Upper lobe of right lung (tissue), 1 donor: ENCODE measurements at places on chromosomes 7 and 10.

GRCh38 chr10:3339531-3339950 lies 167.0 kb upstream of the PITRM1 start:
- DNase-seq = no peak

- no peak for DNase-seq
Observed at GRCh38 chr10:112461029-112461887, 14.2 kb downstream of the VTI1A start.

GRCh38 chr10:125827133-125827532 lies 3.8 kb downstream of the BCCIP start:
- no peak for DNase-seq

DNA sequence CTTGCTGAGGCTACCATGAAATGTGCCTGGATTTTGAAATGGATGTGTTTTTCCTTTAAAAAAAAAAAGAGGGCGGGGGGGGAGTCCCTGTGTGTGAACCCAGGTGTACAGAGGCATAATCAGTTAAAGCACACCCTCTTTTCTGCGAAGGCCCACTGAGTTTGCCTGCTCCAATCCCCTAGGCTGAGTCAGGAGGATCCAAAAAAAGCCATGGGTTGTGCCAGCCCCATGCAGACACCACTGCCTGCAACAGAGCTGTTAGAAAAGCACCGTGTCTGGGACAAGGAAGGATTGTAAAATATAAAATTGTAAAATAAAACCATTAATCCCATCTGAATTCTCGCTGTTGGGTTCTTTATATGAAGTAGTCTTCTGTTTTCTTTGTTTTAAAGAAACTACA lies 217.9 kb downstream of the ADAM12 start:
- DNase-seq = no peak

GRCh38 chr7:80224415-80224814 lies 89.8 kb downstream of the GNAI1 start:
- no peak for DNase-seq

GRCh38 chr7:124029396-124030188 lies 3.3 kb downstream of the TMEM229A start:
- no peak for DNase-seq

DNA sequence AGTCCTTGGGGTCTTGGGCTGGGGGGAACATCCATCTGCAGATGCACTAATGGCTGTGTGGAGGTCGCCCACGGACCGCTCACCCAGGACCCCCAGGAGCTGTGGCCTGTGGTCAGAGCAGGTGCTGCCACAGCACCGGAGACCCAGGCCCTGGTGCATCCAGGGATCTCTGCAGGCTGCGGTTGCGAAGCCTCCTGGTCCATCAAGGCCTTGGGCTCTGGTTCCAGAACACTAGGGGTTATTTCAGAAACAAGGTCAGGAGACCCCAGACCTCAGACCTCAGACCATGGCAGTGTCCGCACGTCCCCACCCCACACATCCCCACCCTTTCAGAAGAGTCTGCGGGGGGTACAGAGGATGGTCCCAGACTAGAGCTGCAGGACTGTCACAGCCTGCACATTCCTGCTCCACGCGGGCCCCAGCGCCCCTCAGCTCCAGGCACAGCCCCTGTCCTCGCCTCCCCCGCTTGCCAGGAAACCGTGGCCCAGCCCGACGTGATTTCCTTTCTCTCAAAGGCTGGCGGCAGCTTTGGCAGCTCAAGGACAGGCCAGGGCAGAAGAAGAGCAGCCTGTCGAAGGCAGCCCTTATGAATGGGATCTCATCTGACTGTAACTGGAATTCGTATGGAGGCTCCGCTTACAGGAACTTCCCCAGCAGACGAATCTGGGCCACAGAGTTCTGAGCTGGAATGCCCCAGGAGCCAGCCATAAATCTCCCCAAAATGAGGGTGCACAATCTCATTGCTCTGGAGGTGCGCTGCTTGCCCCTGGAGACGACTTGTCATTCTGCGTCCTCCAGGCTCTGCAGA lies 136.2 kb upstream of the RET start:
- DNase-seq = peak; percentile 53

DNA sequence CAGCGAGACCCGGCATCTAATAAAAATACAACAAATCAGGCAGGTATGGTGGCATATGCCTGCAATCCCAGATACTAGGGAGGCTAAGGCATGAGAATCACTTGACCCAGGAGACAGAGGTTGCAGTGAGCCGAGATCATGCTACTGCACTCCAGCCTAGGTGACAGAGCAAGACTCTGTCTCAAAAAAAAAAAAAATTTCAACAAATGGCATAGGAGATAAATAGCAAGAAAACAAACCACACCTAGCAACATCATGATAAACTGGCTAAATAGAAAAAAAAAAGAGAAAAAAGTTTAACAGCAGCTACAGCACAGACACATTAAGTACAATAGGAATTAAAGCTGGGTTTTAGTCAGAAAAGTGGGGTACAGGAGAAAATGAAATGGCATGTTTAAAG lies 1034.6 kb upstream of the LRRN3 start:
- DNase-seq = no peak

GRCh38 chr10:84607523-84607922 lies 279.1 kb downstream of the CCSER2 start:
- no peak for DNase-seq

DNA sequence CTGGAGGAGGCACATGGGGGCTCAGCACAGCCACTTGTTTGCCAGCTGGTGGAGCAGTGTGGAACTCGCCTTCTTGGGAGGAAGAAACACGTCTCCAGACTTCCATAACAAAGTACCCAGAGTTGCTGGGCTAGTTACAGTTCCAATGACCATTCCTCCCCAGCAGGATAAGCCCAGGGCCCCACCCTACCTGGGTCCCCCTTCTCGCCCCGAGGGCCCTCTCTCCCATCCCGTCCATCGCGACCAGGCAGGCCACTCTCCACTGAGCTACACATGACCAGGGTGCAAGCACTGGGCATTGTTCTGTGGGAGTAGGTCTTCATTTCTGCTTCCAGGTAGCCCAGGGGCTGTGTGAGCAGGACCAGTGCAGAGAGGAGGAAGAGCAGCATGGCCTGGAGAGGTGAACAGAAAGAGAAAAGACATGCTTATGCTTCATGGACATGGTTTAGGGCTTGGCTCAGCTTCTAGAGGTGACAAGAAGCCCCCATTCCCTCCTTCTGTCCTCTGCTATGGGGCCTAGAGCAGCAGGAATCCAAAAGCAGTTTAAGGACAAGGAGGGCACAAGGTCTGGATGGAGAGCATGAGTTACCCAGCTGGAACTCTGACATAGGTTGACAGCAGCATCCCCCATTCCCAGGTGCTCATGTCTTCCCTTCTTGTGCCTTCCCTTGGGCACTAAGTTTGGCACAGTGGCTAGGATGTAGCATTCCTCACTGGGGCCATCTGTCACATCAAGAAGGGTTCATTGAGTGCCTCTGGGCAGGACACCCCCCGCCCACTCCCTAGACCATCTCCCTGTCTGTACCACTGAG lies 2.4 kb downstream of the SFTPD start:
- no peak for DNase-seq

GRCh38 chr10:66983475-66983818 lies 57.6 kb downstream of the LRRTM3 start:
- no peak for DNase-seq

DNA sequence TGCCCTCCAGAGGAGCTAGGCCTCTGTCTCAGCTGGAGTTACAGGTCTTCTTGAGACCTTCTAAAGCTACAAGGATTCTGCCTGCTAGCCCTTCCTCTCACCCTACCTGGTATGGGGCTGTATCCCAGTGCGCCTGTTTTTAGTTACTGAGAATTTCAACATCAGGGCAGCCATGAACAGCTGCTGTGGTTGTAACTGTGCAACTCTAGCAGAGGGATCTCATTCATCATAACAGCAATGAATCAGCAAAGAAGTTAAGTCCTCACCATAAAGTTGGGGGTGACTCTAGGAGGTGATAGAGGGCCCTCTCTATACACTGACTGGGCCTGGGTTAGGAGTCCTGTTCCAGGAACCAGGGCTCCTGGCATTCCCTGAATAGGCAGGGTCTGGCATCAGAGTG lies 14.0 kb upstream of the CDH23 start:
- DNase-seq = no peak

DNA sequence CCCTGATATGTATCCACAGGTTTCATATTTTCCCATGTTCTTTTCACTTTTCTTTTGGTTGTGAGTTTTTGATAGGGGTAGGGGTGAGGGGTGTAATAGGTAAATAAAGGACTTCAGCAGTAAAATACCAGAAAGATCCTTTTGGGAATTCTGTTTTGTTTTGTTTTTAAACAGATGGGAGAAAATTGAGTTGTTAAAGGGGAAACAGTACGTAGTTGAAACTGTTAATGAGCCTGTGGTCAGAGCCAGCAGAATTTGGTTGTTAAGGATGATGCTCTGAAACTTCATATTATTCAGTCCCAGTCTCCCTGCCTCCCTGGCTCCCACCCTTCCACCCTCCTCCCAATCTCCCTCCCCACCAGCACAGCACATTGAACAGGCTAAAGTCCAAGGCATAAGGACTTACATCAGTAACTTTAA lies 195.9 kb downstream of the CREB5 start:
- no peak for DNase-seq

DNA sequence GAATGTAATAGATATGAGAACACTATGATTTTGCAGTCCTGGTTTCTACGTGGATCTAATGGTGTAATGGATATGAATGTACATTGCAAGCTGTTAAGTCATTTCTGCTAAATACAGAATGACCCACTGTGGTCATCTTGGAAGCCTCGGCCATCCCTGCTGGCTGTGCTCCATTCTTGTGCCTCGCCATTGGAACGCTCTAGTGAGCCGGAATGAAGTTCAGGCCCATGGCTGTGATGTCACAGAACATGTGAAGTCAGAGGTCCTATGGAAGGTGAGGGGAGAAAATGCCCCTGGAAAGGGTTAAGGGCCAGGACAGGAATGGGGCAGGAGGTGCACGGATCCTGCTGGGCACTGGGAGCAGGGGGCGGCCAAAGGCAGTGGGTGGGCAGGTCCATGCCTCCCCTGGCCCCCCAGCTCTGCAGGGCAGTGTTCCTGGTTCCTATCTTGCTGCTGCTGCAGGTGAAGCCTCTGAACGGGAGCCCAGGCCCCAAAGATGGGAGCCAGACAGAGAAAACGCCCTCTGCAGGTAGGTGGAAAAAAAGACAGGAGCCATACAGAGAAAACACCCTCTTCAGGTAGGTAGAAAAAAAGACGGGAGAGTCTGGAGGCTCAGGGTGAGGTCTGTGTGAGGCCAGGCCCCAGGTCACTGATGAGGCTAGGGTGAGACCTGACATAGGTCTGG lies at the start of gene LLCFC1:
Gene LLCFC1 (plus strand): TSS at position 259 of the 685 bp plus-strand sequence. CDS start 138 bp downstream, at position 397.
- DNase-seq = no peak

DNA sequence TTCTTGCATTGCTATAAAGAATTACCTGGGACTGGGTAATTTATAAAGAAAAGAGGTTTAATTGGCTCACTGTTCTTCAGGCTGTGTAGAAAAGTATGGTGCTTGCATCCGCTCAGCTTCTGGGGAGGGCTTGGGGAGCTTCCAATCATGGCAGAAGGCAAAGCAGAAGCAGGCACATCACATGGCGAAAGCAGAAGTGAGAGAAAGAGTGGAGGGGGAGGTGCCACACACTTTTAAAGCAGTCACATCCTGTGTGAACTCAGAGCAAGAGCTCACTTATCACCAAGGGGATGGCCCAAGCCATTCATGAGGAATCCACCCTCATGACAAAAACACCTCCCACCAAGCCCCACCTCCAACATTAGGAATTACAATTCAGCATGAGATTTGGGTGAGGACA lies 303.5 kb downstream of the OTUD1 start:
- DNase-seq = no peak

- no peak for DNase-seq
Observed at GRCh38 chr7:136133551-136133950, 156.4 kb upstream of the MTPN start.

DNA sequence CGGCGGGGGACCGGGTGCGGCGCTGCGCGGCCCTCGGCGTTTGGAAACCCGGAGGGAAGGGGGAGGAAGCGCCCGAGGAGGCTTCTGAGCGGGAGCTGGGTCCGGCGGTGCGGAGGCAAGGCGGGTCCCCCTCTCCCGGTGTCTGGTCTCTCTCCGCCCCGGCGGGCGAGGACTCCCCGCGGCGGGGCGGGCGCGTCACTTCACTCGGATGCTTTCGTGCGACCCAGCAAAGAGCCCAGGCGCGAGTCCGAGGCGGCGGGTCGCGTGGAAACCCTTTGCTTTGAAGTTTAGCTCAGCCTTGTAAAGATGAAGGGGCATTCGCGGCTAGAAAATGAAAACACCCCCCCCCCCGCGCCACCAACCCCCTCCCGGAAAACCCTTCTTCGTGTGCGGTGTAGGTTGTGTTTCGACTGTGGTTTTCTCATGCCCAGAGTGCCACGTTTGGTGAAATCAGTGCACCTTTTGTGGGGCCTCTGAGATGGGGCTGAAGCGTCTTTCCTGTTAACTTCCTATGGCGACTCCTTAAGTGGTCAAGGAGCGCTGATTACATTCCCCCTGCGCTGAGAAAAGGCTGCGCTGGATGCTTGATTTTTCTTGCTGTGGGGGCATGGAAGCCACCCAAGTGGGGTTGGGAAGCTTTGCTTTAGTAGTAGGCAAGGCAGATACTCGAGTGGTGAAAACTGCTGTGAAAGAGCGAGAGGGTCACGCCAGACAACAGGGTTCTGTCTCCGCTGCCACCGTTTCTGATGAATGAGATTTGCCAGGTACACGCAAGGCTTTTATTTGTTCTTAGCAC lies 876 bp downstream of the GNAI1 start:
- no peak for DNase-seq

- peak; percentile 70 for DNase-seq
Observed at GRCh38 chr10:13684252-13684791, 97.6 kb downstream of the PRPF18 start.

DNA sequence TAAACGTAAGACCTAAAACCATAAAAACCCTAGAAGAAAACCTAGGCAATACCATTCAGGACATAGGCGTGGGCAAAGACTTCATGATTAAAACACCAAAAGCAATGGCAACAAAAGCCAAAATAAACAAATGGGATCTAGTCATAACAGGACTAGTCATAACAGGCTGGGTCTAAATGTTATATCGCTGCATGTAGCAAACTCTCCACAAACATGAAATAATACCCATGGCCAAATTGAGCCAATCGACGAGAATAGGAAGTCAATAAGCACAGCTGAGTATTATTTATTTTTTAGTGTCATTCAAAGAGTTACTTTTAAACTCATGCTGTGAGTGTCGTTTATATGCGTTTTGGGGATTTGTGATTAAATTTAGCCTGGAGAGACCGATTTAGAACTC lies 225.1 kb downstream of the TFEC start:
- DNase-seq = no peak

- no peak for DNase-seq
Observed at GRCh38 chr10:67912331-67912946, 28.0 kb downstream of the SIRT1 start.

DNA sequence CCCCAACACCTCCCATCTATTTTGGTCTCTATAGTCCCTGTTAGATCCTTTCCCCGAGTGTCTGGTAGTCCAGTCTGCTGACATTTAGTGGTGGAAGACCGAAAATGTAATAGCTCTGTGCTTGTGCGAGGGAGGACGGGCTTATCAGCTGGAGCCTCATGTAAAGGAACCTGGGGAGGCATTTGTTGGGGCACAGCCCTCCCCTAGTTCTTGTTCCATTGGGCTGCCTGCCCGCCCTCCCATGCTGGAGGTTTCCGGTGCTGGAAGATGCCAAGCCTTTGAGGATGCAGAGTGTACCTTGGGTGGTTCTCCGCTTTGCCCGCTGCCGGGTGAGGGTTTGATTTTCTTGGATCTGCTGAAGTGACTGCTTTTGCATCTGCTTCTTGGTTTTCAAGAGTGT lies 5.4 kb downstream of the ZNF862 start:
- no peak for DNase-seq

GRCh38 chr10:124562425-124563060 lies 100.9 kb downstream of the LHPP start:
- DNase-seq = no peak
